ENCODE measurements at places on chromosomes 3 and 15.

DNA sequence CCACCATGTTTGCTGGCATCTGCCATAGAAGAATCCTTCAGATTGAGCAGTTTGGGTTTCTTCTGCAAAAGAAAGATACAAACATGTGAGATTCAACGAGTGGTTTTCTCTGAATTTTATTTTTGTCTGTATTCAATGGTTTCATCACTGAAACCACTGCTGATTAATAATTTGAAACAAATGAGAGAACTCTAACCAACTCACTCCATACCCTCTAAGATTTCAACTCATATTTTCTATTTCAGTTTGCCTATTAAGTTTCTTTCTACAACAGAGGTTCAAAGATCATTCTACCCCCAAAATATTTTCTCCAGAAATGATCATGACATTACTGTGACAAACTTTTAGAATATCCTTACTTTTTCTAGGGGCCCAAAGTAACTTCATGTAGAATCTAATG lies 38.7 kb upstream of the MAN2C1 start:
- DNase-seq, result no peak

DNA sequence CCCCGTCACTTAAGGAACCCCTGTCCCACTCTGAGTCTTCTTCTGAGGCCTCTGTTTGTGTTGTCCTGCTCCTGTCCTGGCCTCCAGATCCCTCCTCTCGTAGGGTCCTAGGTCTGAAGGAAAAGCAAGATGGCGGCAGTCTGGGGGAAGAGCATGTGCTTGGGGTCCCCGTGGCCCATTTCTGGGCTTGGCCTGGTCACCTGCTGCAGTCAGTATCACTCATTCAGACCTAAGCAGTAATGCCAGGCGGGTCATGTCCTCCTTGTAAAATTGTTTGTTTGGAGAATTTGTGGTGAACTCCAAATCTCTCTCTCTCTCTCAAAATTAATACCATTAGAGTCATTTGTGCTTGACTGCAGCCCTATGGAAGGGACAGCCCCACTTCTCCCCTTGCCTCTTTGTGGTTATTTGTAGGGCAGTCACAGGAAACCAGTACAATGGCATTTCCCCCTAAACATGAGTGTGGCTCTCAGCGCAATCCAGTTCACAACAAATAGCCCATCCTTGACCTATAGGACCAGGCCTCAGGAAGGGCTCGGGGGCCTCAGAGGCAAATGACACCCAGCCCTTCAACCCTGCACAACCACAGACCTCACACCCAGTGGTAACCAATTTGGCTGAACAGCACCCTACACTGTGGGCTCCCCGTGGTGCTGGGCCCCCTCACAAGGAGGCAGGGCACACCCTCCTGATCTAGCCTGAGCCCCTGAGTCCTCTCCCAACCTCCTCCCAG lies 173.5 kb downstream of the OR4M2 start:
- no peak for DNase-seq

- DNase-seq, result peak; percentile 99
Measured at GRCh38 chr3:120498556-120499346, 48.0 kb upstream of the FSTL1 start.

- DNase-seq, result no peak
Measured at GRCh38 chr15:25510146-25510545, 71.3 kb upstream of the UBE3A start.

DNA sequence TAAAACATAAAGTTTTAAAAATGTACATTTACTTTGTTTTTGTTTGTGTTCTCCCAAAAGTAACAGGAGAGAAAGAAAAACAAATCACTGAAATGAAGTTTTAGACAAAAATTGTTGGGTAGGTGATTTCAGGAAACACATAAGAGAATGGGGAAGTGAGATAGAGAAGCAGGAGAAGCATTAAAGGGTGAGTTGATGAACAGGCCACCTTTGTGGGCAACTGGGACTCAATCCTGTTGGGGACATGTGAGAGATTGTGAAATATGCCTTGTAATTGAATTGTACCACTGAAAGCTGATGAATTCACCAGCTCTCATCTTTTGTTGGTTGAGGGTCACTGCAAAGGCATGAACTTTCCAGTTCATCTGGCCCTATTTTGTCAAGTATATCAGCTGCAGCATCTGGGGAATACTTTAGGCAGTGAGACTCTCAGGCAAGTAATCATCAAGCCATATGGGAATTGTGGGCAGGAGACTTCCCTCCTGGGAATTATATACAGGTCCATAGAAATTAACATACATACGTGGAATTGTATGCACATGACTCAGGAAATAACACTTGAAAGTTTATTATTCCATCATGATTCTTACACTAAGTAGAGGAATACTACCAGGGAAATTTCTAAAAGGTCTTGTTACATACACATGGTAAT lies 181.0 kb downstream of the ZBBX start:
- DNase-seq, result no peak

DNA sequence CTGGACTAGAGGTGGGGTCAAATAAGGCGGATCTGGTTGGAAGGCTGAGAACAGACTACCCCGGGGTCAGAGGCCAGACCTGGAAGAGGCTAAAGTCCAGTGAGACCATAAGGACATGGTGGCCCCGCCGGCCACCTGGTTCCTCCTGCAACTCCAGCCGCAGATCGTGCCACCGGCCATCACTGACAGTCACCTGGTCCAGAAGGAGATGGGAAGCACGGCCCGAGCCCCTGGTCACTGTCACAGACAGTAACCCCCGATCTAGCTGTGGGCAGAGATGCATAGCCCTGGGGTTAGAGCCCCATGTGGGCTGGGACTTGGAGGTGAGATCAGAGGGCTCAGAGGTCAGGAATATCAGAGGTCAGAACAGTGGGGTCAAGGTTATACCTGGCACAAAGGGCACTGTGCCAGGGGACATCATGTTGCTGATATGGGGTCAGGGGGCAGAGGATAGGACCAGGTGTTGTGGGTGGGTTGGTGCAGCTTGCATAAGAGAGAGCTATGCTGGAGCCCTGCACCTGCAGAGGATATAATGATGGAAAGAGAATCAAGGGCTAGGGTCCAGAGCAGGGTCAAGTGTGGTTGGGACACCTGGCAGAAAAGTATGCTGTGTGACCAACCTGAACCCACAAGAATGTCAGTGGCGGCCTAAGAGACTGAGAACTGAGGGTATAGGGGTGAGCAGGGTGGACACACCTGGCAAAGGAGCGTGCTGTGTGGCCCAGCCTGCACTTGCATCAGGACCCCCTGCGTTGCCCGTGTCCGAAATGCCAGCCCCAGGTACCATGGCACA lies 9.6 kb downstream of the CELSR3 start:
- DNase-seq, result no peak

DNA sequence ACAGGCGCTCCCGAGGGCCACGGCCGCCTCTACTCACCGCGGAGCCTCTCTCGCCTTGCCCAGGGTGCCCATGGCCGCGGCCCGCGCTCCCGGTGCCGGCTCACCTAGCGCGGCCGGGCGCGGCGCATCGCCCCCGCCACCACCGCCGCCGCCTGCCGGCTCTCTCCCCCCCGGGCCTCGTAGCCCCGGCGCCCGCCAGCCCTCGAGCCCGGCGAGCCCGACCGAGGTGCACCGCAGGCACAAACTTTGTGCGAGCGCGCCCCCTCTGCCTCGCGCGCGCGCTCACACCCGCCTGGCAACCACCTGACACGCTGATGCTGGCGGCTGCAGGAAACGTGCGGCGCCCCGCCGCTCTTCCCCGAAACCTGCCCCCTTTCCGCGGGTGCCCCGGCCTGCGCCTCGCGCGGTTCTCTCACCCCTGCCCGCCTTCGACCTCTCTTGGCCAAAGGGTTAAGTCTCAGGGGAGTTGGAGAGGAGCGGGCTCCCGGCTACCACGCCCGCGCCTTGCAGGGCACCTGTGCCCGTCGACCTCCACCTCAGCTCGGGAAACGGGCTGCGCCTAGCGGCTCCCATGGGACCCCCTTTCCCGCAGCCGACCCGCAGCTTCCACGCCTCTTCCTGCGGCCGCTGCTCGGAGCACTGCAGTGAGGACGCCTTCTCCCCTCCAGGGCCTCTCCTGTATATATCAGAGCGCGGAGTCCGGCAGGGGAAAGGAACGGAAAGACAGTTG lies at the start of gene RASGRP1:
Gene RASGRP1 (minus strand): TSS at position 258 of the 730 bp plus-strand sequence. CDS start 186 bp downstream, at position 72.
- DNase-seq, result peak; percentile 70

DNA sequence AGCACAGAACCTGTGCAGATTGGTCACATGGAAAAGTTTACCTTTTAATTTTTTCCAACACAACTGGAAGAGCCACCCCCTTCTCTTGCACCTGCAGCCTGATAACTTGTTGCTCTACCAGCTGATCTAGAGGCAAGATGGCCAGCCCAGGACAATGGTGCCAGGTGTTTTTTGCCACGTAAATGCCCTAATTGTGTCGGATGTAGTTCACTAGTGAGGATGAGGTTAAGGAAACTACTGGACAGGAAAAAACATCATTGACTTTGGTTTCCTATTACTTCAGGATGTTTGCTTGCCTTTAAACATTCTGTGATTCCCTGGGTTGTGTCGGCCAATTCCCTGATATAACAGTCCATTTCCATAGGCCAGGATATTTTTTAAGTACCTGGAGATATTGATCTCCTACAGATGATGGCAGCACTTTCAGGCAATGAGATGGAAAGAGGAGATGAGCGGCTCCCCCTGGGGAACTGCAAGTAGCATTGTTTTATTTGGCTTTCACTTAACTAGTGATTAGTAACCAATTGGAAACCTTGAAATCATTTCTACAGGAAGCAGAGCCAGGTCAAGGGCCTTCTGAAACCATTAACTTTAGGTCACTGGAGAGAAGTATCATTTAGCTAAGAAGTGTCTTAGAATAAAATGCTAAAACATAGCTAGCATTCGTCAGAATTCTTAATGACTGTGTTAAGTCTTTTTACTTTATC lies 72.5 kb downstream of the OSBPL10 start:
- DNase-seq, result peak; percentile 2

GRCh38 chr3:115792206-115792955 lies 169.1 kb downstream of the GAP43 start:
- DNase-seq, result peak; percentile 34

DNA sequence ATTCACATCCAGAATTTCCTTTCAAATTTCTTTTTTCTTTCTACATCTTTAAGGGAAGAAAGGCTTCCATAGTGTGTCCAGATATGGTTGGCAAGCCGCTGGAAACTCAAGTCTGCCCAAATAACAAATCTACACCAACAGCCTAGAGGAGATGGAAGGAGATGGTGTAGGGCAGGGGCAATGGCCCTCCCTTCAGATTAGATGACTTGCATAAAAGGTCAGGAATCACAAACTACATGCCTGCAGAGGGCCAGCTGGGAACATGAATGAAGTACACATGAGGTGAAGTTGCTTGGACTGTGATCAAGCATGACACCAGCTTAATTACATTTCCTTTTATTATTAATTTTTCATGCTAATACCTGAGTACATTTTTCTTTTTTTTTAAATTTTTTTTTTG lies 10.2 kb downstream of the SLC27A2 start:
- DNase-seq, result no peak

All from EH (cell line).